ENCODE measurements at places on chromosomes 12 and 14.
A peak's percentile ranks its signal among the peaks of the same experiment; 100 is the strongest.

DNA sequence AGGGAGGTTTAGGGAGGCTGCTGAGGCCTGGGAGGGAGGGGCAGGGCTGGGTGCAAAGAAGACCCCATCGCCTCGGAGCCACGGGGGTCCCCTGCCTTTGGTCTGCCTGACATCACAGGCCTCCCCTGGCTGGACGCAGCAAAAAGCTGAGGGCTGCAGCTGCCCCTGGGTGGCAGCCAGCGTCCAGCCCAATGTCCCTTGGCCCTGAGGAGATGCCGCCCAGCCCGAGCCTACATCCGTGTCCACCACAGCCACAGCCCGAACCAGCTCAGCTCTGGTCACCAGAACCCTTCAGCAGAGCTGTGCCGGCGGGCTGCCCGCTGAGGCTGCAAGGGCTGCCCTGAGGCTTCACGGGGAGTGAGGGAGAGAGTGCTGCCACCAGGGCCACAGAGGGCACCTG, 1.9 kb downstream of the NUDT14 start:
- DNase-seq = no peak

DNA sequence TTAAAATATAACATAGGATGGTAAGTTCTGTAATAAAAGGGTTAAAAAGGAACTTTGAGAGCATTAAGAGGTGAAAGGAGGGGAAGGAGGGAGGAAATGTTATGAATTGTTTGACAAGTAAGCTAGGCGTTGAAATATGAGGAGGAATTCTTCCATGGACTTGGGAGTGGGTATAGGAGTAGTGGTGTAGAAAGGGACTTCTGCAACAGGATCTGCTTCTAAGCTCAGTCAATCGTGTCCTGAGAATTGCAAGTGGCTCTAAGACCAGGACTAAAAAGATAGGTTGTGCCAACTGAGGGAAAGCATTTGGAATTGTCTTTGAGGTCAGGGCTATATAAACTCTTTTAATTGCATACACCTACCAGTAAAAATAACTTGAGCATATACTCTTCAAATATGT, 74.1 kb upstream of the SLC38A2 start:
- no peak for DNase-seq

DNA sequence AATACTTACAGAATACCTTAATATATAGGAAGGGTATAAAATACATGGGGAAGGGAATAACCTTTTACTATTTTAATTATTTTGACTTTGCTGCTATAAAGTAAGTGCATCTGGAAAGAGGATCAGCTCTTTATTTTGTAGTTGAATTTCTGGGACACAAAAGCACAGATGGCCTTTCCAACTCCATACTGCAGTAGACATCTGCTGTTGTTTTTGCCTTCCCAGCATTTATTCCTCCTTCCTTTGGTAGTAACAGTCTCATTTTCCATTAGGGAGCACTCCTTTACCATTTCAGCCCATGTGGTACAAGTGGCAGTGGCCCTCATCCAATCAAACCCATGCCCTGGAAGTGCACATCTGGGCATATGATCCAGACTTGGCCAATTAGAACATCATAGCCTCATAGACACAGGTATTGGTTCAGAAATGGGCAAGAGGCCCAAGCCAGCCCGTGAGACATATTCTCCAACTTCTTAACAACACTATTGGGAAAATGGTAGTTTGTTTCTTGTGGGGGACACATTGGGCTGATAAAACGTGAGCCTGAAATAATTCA, 64.8 kb upstream of the YARS2 start:
- DNase-seq = no peak

GRCh38 chr12:2613326-2614073, 181.3 kb upstream of the FKBP4 start:
- DNase-seq = peak; percentile 8

- no peak for DNase-seq
Measured at GRCh38 chr12:110998165-110998564, 77.8 kb upstream of the MYL2 start.

- no peak for DNase-seq
Measured at GRCh38 chr12:25792031-25792430, 166.5 kb upstream of the RASSF8 start.

GRCh38 chr12:56773113-56773512, 10.0 kb downstream of the HSD17B6 start:
- DNase-seq = no peak

DNA sequence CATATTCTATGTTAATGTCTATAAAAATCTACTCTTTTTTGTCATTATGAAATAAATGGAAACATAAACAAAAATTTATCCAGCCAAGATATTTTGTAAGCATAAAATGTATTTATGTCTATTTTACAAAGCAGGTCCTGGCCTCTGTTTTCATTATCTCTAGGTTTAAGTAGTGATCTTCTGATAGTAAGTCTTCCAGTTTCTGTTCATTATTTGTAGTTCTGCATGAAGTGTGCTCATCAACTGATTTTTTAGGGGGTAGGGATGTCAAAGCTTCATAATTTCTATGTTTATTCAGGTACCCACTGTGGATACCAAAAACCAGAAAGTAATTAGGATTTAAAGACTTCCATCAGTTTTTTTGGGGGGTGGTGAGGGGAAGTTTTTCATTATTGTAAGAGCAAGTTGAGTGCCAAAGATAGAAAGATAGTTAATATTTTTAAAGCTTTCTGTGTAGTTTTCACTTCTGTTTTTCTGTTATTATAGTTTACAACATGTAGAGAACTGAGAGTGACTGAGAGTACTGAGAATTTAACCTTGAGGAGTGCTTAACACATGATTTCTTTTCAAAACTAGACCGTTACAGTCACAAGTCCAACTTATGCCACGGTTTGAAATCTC, 30.6 kb upstream of the LMO3 start:
- DNase-seq = no peak

GRCh38 chr12:30813525-30814294, 59.0 kb upstream of the CAPRIN2 start:
- DNase-seq = no peak

DNA sequence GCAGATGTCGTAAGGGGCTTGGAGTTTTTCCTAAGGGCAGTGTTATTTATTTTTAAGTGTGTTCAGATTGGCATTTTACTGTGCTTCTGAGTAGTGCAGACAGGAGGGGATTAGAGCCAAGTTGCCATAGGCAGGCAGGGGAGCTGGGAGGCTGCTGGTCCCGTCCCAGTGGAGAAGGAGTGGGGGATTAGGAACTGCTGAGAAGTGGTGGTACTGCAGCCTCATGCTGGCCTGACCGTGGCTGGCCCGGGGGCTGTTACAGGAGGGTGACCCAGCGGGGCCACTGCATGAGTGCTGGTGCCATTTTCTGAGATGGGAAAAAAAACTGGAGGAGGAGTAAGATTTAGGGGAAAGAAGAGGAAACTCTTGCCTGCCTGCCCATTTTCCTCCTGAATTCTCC, 52.3 kb upstream of the DLK1 start:
- no peak for DNase-seq

All from stimulated activated CD4-positive, alpha-beta T cell treated with anti-CD3 and anti-CD28 coated beads, TNF-alpha, amount 100 ng/mL, for 24 hours (primary cell).